Stimulated activated CD4-positive, alpha-beta T cell treated with anti-CD3 and anti-CD28 coated beads, Interleukin-1b, Interleukin-23, amount 100 ng/mL, for 1 hour (primary cell): ENCODE measurements at places on chromosomes 11 and 22.

DNA sequence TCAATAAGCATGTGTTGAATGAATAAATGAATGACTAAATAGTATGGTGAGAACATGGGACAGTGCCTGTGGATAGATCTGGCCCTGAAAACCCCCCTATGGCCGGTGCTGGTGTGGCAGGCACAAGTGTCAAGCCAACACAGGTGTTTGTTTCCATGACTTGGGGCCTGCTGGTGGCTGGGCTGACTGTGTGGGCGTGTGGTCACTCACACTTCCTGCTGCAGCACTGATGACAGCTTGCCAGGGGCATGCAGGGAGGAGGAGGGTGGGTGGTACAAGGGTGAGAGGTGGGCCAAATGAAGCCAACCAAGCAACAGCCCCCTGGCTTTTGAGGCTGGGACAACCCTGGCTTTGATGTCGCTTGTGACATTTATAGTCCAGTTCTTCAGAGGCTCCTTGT is 30.3 kb upstream of the ABCC8 start:
- DNase-seq: no peak

DNA sequence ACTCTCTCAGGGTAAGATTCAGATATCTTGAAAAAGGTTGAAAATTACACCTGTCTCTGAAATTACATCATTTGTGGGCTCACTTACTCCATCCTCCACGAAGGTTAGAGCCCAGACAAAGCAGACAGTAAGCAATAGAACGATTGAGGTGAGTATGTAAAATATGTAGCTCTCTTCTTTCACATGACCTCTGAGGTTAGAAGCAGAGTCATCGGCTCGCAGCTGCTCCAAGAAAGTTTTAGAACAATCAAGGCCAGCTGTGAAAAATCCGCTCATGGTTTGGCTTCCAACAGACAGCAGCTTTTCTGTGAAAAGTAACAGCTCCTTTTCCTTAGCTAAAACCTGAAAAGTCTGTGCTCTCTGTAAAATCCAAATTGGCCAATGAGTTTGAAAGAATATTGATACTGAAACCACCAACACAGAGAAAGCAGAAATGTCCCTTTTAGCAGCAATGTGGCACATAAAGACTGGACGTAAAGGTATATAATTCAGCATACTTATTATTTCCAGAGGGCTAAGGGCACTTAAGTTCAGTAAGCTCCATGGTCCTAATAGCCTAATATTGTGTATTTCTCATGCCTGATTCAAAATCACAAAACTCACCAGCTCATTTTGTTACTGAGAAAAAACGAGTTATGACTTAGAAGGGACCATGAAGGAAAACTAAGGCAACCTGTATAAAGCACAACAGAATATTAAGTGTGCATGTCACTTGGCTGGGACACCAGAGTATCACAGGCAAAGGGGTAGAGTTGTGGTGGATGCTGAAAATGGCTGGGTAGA is 78.2 kb downstream of the FAM76B start:
- DNase-seq: no peak

DNA sequence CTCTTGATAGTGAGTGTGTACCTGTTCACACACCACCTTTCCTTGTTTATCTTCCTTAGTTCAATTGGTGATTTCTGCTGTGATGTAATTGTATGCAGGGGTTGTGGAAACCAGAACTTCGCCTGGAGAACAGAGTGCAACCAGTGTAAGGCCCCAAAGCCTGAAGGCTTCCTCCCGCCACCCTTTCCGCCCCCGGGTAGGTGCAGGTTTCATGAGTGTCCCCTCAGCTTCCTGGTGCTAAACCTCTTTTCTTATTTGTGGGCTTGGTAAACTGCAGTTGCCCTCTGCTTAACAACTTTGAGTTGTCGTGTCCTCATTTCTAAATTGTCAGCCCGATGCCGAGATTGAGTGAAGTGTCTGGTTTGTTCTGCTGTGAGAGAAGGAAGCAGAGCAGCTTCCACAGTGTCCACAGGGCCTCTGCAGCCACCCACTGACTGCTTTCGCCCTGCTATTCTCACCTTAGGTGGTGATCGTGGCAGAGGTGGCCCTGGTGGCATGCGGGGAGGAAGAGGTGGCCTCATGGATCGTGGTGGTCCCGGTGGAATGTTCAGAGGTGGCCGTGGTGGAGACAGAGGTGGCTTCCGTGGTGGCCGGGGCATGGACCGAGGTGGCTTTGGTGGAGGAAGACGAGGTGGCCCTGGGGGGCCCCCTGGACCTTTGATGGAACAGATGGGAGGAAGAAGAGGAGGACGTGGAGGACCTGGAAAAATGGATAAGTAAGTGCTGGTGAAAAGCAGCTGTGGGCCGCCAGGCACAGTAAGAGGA is 7.1 kb upstream of the GAS2L1 start:
- DNase-seq: no peak

DNA sequence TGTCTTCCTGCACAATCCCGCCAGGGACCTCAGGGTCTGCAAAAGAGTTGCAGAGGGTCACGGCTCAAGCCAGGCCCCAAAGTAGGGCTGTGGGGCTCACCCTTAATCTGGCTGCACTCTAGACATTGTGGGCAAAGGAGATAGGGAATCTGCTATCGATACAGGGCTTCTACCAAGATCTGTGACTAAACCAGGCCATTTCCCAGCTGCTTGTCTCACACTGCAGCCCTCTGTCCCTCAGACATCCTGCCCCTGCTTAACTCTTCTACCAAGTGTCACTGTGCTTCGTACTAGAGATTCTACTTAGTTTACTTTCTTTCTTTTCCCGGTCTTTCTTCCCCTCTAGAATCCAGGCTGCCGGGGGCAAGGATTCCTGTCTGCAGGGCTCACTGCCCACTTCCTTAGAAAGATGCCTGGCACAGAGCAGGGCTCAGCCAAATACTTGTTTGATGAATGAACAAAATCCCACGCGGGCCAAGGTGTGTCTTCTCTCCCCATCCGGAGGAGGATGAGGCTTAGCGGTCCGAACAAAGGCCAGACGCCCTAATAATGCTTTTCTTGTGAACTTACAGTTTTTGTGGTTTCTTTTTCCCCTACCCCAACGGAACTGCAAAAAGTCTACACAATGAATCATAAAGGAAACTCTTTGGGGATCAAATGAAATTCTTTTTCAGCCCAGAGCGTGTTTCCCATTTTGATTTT is 61.3 kb upstream of the ANO1 start:
- DNase-seq: no peak

DNA sequence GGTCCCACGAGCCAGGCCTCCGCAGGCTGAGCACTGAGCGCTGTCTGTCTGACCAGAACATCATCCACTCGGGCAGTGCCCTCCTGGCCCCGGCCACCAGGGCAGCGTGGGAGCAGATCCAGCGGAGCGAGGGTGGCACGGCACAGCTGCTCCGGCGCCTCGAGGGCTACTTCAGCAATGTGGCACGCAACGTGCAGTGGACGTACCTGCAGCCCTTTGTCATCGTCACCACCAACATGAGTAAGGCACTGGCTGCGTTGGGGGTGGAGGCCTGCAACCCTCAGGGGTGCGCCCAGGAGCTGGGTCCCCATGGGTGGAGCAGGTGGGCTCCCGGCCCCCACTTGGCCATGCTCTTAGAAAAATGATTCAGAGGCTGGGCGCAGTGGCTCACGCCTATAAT is 49.7 kb upstream of the PRODH start:
- no peak for DNase-seq

GRCh38 chr11:129372609-129373488 is 2.8 kb upstream of the BARX2 start:
- no peak for DNase-seq

GRCh38 chr11:126404367-126404766 is 48.9 kb downstream of the ST3GAL4 start:
- DNase-seq: no peak
